ENCODE measurements at places on chromosomes 12 and 14. TPM values are rescaled to one million over a fixed set of nuclear protein-coding genes. Genes with fewer than 3 reads are reported as not detected.
A peak's percentile ranks its signal among the peaks of the same experiment; 100 is the strongest.

KTN1 gene
- total RNA-seq, result 110 TPM

TMED8 gene
- 14.4 TPM for total RNA-seq

IL31 gene
- not detected for total RNA-seq

CRACR2A gene
- 3.0 TPM for total RNA-seq

GRCh38 chr14:28744126-28744525, 22.5 kb upstream of the FOXG1 start:
- H3K4me1 ChIP-seq, result 0 out of 2 replicates have a peak, but pooled peaks cover 4% of the 10 kb centered on the region
- no peak overlapping the region for H3K27ac ChIP-seq
- no peaks in the 10 kb centered on the region for H3K27me3 ChIP-seq
- H3K4me3 ChIP-seq, result no peak overlapping the region
- H3K36me3 ChIP-seq, result no peaks in the 10 kb centered on the region

DNA sequence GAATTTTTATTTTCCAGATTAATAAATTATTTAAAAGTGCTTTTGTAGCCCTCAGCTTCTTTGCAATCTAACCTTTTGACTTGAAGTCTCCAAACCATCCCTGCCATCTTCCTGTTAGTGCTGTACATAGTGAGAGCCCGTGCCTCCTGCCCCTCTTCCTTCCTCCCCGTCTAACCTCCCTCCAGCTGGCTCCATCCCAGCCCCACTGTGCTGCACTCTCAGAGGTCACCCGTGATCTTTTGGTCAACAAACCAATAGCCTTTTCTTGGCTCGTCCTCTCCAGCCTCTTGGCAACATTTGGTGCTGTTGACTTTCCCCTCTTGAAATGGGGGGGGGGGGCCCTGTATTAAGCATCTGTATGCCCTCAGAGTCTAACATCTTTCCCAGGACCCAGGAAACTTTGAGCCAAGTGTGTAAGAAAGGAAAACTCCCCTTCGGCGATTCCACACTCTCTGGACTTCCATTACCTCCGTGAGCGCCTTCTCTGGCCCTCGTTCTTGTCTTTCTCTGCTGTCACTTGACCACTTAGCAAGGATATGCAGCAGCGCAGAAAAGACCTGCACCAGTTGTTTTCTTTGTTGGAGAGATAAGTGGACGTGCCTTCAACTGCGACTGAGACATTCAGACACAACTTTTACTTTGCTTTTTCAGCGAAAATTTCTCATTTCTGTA, 44.1 kb downstream of the FBXW8 start:
- H3K36me3 ChIP-seq, result no peaks in the 10 kb centered on the region
- no peak overlapping the region for H3K27ac ChIP-seq
- no peak overlapping the region for H3K4me3 ChIP-seq
- H3K4me1 ChIP-seq, result no peaks in the 10 kb centered on the region

DNA sequence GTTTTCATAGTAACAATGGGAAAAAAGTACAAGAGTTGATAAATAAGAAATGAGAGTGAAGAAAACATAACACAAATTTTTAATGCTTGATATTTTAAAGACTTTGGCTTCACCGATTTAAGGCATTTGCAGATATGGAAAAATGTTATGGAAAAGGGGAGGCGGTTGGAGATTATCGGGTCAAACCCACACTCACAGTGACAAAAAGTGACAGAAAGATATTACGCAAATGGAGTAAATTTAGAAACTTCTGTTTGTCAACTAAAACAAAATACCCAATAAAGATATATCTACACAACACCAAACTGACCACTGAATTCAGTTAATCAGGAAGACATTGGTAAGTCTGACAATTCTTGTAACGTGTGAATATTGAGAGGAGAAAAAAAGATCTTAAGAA, 2.5 kb downstream of the PPP1R12A start:
- H3K4me3 ChIP-seq, result peak overlapping the region; percentile 81
- H3K36me3 ChIP-seq, result no peaks in the 10 kb centered on the region
- no peak for DNase-seq

DNA sequence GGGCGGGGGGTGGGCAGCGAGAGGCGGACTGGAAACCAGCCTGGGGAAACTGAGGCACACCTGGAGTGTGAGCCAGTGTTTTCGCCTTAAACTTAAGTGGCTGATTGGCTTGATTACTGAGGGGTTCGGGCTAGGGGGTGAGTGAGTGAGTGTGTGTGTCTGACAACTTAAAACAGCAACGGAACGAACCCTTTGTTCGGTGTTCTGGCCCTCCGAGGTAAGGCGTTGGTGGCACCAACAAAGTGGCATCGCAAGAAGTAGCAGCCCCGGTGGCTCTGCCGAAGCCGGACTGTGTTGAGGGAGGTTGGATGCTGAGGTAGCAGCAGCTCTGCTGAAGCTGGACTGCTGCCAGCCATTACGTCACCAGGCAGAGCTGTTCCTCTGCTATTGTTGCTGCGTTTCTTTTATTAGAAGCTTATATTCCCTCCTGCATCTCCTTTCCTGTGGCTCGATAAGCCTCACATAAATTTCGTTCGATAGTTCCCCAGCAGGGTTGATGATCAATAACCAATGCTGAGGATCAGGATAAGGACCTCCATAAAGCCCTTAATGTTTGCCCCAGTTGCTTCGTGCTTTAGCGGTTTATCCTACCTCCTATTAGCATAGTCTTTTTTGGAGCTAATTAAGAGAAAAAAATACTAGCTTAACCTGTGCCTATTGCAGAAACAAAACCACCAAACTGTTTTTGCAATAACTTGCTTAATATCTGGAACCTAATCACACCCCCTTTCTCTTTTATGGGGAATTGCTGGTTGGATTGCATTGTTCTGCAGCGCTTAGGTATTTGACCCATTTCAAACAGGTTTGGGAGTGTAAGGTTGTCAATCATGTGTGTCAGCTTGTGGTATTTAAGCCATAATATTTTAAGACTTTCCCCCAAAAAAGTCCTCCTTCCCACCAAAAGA, 1.3 kb downstream of the GPR137C start:
- no peaks in the 10 kb centered on the region for H3K36me3 ChIP-seq
- peak overlapping the region; percentile 80 for H3K4me3 ChIP-seq
- H3K27me3 ChIP-seq, result peaks cover 17% of the 10 kb centered on the region
- H3K27ac ChIP-seq, result no peak overlapping the region
- H3K4me1 ChIP-seq, result peaks cover 21% of the 10 kb centered on the region
- DNase-seq, result peak; percentile 50

DNA sequence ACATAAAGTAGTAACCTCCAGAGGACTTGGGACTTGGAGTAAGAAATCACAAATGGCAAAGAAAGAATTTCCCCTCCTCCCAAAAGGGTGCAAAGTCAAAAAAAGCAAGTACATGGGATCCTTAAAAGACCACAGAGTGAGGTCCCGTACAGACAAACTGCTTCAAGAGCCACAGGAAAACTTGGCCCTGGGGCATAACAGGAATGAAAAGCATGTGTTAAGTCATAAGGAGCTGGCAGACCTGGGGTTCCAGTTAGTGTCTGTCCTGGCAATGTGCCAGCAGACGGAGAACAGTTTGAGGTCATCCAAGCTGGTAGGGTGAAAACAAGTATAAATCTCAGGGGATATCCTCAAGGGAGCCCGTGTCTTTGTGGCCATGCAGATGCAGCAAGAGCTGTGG, 73.2 kb downstream of the HSD17B6 start:
- H3K36me3 ChIP-seq, result no peaks in the 10 kb centered on the region
- H3K4me3 ChIP-seq, result no peak overlapping the region
- H3K4me1 ChIP-seq, result no peaks in the 10 kb centered on the region
- no peak for DNase-seq
- no peaks in the 10 kb centered on the region for H3K27me3 ChIP-seq
- no peak overlapping the region for H3K27ac ChIP-seq

DNA sequence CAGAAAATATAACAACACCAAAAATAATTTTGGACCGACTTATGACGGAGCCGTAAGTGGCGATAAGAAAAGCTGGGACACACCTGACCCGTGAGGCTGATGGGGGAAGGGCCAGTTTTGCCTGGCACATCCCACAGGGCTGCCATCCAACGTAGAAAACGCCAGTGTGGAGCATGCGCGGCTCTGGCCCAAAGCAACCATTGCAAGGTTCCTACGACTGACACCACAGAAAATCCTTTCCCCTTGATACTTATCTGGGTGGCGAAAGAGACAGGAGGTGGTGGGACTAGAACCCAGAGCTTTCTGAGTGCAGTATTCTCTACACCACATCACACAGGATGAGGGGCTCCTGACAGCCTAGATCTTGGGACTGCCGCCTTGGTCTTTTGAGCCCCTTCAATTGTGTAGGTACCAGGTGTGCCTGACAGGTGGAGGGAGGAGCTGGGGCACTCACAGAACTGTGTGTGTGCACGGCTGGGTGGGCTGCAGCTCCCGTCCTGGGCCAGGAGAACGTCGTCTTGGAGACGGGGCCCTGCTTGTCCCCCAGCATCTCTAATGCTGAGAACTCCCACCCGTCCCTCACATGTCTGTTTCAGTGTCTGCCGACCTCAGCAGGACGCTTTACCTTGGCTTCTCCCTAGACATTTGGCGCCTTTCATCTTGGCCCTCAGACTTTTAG, 17.4 kb upstream of the CACNA2D4 start:
- H3K4me3 ChIP-seq, result no peak overlapping the region
- peaks cover 4% of the 10 kb centered on the region for H3K4me1 ChIP-seq
- no peak for DNase-seq
- H3K27me3 ChIP-seq, result no peaks in the 10 kb centered on the region
- peaks cover 9% of the 10 kb centered on the region for H3K36me3 ChIP-seq
- no peak overlapping the region for H3K27ac ChIP-seq

- H3K4me3 ChIP-seq, result no peak overlapping the region
- H3K27ac ChIP-seq, result no peak overlapping the region
- no peaks in the 10 kb centered on the region for H3K27me3 ChIP-seq
- no peaks in the 10 kb centered on the region for H3K36me3 ChIP-seq
- H3K4me1 ChIP-seq, result no peaks in the 10 kb centered on the region
- DNase-seq, result no peak
These were observed 565.6 kb downstream of the LRFN5 start for GRCh38 chr14:42172304-42172703.
